ENCODE measurements at places on chromosomes 7 and 10.
A peak's percentile ranks its signal among the peaks of the same experiment; 100 is the strongest.

DNA sequence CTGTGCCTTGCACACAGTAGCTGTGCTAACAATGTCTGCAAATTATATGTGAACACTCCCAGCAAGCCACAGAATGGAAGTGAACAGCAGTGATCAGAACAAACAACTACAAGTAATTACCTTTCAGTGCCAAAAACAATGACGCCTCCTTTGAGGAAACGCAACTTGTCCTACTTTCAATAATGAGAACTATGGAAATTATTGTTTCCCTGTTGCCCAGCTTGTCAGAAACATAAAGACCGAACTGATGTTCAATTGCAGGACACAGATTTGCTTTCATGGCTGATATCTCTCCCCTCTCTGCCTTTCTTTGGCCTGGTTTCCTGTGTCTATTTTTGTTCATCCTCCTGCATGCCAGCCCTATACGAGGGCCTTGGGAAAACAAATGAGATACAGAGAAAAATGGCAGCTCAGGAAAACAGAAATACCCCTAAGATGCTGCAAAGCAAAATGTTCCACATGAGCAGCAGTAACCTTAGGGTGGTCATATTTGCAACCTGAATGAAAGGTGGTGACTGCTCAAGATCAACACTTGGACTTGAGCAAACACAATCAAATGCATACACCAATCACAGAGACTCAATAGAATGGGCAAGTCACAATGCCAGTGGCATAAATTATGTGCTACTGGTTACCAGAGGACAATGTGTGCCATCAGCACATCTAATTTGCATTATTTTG, 26.8 kb downstream of the COBL start:
- DNase-seq: no peak

- DNase-seq: no peak
Observed at GRCh38 chr10:113879691-113880090, 25.2 kb downstream of the NHLRC2 start.

DNA sequence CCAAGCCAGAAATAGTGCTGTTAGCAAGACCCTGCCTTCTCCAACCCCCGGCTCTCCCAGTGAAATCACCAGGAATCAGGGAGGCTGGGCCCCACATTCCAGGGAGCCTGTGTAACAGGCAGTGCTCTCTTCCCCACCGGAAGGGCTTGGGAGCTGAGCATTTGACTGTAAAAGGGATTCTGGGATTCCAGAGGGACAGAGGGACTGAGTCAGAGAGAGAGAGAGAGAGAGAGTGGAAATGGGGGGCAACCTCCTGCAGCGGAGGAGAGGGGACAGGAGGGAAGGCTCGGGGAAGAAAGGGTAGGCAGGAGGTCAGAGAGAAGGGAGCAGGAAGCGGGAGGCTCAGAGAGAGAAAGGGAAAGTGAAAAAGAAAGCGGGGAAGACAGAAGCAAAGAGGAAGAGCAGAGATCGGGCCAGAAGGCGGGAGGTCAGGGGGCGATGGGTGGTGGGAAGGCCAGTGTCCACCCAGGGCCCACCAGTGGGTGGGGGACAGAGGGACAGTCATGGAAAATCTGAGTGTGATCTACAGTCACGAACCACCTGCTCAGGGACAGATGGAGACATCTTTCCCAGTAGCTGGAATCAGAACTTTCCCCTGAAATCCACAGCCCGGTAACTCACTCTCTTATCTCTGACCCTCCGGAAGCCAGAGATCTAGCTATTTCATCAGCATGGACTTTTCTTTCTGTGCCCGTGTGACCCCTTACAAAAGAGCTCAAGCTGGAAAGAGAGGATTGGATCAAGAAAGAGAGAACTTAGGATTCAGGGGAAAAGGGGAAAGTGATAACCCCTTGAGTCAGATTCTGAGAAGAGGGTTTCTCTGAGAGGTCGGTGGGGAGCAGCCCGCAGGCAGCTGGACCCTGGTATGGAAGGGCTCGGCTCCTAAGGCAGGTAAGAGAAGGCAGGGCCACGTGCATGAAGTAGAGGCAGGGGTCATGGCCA, 4.6 kb upstream of the SERPINE1 start:
- DNase-seq: no peak

- DNase-seq: no peak
Observed at GRCh38 chr7:94228678-94229077, 166.0 kb upstream of the COL1A2 start.

DNA sequence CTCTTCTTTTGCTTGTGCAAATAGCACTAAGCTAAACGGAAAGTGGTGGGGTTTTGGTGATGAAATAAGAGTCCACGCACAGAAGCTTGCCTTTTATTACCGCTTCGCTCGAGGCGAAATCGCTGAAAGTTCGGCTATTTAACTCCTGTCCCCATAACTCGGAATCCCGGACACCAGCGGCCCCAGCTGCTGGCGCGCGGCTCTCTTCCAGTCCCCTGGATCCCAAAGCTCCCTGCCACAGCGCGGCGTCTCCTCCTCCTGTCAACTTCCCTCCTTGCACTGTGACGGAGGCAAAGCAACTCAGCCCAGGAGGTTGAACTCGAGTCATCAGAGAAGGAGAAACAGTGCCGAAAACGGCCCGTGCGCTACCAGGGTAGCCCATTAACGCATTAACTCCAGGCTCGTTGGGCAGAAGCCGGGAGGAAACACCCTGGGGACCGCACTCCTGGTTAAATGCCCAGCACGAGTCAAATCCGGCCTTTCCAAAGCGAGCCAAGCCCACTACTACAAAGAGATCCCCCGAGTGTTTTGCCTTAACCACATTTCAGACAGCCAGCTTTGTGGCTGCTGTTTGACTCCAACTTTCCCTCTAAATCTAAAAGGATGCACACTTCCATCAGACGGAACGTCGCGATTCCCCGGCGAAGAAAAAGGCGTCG, 1.3 kb downstream of the SEMA3D start:
- no peak for DNase-seq

DNA sequence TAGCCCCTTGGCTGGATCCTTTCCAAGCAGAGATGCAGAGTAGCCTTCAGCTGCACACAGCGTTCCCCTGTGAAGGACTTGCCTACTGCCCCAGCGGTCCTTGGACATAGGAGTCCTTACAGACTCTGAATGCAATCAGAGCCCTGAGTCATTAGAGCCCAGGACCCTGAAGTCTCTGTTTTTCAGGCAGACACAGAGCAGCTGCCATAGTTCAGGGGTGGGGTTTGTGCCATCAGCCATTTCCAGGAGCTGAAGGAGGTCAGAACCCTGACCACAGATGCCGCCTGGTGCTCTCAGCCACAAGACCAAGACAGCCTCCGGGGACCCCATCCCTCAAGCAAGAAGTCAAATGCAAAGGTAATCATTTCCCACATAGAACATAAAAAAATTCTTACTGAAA, 32.8 kb upstream of the WDFY4 start:
- DNase-seq: no peak

DNA sequence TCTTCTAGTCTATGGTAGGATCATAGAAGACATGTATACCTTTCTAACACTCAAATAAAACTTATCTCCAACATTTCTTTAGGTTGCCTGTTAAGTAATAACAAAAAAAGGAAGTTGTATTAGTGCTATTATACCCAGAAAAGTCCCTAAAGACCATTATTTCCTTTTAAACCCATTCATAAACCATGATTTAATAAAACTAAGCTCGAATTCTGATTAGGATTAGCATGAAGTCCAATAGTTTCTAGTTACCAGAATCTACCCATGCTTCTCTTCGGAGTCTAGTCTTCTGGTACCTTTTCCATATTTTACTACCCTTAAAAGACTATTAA, 62.7 kb downstream of the USP6NL start:
- no peak for DNase-seq

DNA sequence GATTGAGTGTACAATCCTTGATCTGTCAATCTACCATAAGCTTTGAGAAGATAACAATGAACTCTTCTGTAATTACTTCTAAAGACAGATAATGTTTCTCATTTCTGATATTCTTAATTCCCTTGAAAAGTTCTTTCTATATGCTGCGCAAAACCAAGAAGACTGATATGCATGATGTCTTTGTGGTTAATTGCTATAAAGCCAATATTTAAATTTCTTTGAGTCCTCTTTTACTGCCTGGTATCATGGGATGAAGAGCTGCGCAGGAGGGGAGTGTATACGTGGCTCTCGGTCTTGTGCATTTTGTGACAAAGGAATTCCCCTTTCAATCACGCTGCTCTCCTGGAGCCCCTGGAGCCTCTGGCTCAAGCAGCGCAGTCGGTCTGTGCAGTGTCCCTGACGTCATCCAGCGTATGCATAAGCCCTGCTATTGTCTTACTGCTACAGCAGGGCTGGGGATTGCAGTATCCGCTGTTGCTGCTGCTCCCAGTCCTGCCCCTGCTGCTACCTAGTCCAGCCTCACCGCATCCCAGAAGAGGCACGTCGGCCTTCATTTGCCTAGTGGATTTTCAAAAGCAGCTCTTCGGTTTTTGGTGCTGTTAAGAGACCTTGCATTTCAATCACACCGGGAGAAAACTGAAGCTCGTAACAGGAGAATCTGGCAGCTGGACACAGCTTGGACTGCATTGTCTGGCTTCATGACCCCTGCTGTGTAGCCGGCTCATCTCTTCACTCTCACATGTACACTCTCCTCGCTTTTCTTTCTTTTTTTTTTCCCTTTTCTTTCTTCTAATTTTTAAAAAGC, 66.7 kb downstream of the ST7 start:
- no peak for DNase-seq

DNA sequence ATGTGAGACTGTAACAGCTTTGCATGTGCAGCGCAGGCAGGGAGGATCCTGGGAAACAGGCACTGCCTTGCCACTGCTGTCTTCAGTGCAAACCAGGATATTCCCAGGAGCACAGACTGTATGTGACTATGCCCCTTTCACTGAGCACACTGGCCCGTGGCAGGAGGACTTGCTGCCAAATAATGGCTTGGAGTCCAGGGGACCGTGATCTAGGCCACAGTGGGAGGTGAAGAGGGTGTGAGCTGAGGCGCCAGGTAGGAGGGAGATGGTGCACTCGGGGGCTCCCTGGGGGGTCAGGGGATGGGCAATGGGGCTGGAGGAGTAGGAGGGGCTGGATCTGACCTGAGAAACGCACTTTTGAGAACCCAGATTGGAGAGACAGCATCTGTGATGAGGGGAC, 193.4 kb upstream of the ZNF32 start:
- DNase-seq: no peak

- DNase-seq: no peak
Observed at GRCh38 chr7:12690041-12690878, 2.8 kb downstream of the ARL4A start.

DNA sequence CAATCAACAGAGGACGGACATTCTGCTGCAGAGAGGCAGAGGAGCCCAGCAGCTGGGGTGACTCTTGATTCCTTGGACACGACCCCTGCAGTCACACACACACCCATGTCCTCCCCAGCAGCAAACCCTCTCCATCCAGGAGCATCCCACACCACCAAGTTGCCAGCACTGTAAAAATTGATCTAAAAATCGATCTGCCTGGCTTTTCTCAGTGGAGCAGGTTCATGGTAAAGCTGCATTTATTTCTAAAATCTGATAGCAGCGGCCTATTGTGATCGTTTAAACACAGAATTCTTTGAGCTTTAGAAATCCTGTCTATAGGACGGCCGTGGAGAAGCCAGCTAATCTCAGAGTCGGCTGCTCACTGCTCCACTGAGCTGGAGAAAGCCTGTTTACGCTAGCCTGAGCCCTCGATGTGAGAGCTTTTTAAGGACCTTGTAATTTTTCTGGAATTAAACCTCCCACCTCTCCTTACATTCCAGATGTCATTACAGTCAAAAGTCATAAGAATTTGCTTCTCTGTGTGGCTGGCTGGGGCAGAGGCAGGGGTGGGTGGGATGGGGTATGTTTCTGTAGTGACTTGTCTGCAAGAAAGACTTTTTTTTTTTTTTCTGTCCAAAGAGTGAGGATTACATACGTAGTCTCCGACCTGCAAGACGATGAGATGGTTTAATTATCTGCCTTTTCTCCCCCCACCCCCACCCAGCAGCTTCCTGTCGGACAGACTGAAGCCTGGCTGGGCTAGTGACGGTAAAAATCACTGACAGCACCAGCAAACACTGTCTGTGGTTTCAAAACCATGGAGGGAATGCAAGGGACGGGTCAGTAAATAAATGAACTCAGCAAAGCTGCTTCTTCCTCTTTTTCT, 31.6 kb downstream of the TRIM8 start:
- DNase-seq: no peak

DNA sequence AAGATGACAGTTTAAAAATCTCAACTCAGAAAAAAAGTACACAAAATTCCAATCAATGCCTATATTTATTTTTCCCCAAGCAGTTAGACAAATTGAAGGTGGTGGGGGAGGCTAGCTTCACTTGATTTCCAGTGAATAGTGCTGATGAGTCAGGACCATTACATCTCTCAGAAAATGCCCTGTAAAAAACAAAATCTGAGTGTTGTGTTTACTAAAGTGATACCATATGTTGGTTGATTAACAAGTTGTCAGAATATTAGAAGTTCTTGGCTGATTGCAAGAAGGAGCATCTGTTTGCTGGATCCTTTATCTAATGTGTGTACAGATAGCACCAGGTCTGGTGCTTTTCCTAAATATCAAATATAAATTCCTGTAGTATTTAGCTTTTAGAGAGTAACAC, 31.3 kb upstream of the KIAA1217 start:
- no peak for DNase-seq

DNA sequence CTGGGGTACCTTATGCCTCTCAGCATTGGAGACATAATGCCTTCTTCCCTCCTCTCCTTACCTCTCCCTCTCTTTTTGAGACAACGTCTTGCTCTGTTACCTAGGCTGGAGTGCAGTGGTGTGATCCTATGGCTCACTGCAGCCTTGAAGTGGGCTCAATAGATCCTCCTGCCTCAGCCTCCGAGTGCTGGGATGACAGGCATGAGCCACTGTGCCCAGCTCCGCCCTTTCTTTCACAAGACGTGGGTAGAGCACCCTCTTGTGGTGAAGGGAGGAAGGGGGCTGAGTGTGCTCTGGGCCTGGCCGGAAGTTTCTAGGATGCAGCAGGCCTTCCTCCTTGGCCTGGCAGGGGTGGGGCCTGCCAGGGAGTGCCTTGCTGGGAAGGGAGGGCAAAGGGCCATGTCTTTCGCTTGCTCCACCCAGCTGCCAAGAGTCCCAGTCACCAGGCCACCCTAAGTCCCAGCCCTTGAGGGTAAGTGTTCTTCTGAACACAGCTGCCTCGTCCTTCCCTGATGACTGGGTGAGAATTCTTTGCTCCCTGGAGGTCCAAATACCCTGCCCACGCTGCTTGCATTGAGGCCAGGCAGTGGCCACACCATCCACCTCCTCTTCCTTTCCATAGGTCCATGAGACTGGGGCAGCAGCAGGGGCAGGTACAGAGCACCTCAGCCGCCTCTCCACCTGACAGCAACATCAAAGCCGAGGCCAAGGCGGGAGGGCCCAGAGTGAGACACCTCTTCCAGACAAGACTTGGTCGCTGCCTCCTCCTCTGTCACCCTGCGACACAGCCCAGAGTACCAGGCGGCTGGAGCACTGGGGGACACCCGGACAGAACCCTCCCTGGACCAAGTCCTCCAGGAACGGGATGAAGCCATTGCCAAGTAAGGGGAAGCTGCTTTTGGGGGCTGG, 3.7 kb downstream of the ABHD11 start:
- peak; percentile 70 for DNase-seq

Measured in stimulated activated CD8-positive, alpha-beta memory T cell treated with anti-CD3 and anti-CD28 coated beads, Interleukin-2, amount 100 ng/mL, for 48 hours (primary cell).